Heart left ventricle (tissue), 16 donors: ENCODE measurements at places on chromosomes 3 and 15. TPM values are rescaled to one million over a fixed set of nuclear protein-coding genes. Genes with fewer than 3 reads are reported as not detected.

The OR5K1 gene
- total RNA-seq = not detected

The ADAMTS17 gene
- 2.2 TPM for total RNA-seq

The KCNH8 gene
- total RNA-seq = 0.08 TPM

The LEKR1 gene
- 1.7 TPM for total RNA-seq

The KBTBD8 gene
- 6.4 TPM for total RNA-seq

The ZNF80 gene
- not detected for total RNA-seq

The GNB4 gene
- total RNA-seq = 7.2 TPM

DNA sequence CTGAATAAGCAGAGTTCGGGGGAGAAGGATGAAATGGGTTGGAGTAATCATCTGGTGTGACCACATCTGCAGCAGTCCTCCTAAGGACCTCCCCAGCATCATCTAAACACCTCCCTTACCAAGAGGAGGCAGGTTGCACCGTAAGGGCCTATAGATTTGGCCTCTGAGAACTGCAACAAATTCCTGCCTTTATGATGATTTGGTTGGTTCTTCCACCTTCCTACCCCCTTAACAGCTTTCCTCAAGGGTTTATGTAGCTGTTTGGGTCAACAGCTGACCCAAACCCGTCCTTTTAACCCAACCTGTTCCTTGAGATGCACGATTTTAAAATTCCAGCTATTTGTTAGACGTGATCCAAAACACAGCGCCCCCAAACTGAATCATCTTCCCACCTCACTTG, 58.2 kb downstream of the AAGAB start:
- no peak for DNase-seq

DNA sequence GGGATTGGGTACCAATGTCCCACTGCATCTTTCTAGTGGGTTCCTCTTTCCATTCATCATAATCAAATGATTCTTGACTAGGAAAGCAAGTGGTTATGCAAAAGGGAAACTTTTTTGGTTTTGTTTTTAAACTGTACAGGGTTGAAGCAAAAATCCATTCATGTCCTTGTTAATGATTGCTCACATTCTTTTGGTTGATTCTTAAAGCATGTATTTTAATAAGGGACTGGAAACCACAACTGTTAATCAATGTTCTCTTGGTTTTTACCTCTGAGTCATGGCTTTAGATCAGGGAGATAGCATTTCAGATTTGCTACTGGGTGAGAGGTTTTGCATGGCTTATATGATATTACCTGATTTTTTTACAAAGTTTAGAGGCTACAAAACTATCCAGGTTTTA, 371.7 kb upstream of the RGMA start:
- DNase-seq = no peak

GRCh38 chr15:27903405-27903804, 195.7 kb downstream of the OCA2 start:
- DNase-seq = no peak

- DNase-seq = no peak
Observed at GRCh38 chr15:40029979-40030893, 8.7 kb downstream of the SRP14 start.

- peak; percentile 57 for DNase-seq
Observed at GRCh38 chr3:107846279-107846852, 244.5 kb downstream of the CD47 start.

DNA sequence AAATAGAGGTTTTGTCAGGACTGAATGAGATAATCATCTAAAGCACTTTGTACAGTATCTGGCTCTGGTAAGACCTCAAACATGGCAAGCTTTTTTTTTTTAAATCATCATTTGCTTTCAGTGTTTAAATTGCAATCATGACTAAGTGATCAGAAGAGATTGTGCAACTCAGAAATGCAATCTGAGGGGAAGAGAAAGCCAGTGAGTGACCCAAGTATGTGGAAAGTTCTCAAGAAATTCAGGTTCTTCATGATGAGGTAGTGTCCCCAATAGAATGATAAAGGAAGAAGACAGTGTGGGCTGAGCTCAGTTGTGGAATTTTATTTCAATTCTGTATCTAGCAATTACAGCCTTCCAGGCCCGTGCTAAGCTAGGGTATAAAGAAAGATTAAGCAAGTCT, 132.2 kb upstream of the TBC1D5 start:
- no peak for DNase-seq

- DNase-seq = no peak
Observed at GRCh38 chr3:6079011-6079410, 781.9 kb upstream of the GRM7 start.

- no peak for DNase-seq
Observed at GRCh38 chr3:56694867-56695683, 12.0 kb upstream of the TASOR start.

GRCh38 chr15:70337277-70338186, 239.8 kb upstream of the TLE3 start:
- no peak for DNase-seq

- peak; percentile 37 for DNase-seq
Observed at GRCh38 chr3:77081240-77081661, 41.4 kb downstream of the ROBO2 start.

- no peak for DNase-seq
Observed at GRCh38 chr15:71304681-71305080, 189.4 kb downstream of the THSD4 start.

GRCh38 chr3:132268956-132269355, 48.3 kb upstream of the ACP3 start:
- DNase-seq = no peak

DNA sequence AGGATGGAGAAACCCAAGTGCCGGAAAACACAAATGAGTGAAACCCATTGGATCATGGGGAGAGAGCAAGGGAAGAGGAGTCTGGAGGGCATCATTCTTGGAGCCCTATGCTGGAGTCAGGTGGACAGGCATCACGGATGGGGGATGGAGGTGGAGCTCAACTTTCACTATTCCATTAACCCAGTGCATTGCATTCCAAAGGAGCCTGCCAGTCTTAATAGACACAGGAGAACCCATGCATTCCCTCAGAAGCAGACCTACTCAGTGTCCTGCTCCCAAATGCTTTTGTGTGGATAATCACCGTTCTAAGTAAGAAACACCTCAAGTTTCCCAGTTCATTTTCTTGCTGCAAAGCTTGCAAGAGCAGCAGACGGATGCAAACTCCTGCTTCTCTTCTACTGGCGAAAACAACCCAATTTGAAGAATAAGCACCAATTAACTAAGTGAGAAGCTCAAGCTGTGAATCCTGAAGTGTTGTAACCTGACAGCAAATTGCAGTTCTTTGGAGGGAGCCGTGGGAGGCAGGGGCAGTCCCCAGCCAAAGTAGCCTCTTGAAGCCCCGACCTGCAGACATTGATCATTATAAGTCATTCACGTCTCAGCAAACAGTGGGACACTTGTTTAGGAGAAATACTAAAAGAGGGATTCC, 25.3 kb downstream of the SEMA5B start:
- DNase-seq = no peak

DNA sequence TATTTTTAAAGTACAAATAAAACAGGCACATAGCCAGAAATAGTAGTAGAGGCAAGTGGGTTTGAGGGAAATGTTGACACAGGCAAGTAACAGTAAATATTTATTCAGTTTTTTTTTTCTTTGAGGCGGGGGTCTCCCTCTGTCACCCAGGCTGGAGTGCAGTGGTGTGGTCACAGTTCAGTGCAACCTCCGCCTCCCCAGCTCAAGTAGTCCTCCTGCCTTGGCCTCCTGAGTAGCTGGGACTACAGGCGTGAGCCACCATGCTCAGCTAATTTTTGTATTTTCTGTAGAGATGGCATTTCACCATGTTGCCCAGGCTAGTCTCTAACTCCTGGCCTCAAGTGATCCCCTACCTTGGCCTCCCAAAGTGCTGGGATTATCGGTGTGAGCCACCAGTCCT, 43.5 kb downstream of the PHLDB2 start:
- no peak for DNase-seq

DNA sequence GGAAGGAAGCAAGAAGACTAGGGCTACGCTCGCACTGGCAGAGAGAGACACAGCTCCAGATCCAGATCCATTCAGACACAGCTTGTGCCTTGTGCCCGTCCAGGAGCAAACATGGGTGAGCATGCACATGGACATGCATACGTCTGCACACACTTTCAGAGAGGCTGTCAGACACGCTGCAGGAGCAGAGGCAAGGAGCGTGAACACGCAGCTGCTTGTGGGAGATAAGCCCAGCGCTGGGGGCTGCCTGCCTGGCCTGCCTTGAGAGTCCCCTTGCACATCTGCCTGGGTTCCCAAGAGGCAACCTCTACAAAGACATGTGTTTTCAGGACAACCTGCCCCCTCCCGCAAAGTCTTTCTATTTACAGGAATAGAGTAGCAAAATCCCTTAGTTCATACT, 13.6 kb upstream of the BAHD1 start:
- DNase-seq = no peak

DNA sequence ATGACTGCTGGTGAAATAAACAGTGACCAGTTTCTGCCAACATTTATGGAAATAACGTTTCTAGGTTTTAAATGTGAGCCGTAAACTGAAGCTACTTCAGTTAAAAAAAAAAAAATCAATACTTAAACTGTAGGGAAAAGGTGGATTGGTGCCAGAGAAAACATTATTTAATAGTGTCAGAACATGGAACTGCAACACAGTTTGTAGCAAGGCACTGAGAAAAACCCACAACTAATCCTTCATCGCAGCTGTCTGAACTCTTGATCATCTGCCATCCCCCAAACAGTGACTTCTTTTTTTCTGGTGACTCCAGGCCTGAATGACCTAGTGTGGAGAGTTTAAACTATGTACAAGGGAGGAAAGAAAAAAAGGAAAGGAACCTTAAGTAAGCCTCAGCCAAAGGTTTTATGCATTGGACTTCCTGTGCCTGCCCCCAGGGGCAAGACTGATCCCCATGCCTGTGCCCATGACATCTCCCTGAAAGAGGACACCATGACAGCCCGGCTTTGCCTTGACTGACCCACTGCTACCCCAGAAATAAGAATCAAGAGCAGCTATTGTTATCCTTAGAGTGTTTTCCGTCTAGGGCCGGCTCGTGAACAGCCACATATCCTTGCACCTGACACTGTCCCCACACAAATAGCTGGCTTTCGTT, 33.1 kb downstream of the CRTAP start:
- DNase-seq = no peak

DNA sequence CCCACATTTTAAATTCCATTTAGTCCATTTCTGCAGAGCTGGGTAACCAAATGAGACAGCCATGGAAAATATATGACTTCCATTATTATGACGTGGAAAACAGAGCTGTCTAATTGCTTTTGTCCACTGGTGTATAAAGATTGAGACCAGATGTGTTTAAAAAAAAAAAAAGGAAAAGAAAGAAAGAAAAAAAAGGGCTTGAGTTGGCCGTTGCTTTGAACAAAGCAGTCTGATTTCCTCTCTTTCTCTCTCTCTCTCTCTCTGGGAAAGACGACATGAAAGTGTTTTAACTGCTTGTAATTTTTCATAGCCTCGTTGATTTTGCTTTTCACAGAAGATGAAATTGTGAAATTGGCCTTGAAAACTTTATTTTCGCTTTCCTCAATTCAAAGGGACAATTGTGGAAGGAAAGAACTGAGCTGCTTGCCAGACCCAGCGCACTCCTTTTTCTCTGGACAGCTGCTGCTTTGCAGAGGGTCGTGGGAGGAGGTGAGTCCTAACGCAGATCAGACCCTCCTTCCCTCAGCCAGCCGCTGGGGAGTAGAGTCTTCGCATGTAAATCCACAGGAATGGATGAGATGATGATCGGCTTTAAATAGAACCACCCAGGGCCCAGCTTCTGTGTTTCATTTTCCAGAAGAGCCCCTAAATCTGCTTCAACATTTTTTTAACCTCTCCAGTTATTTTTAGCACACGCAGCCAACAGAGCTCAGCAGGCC, 42.8 kb upstream of the UBE2E1 start:
- DNase-seq = peak; percentile 59
